ENCODE measurements at places on chromosomes 3 and 15.
A peak's percentile ranks its signal among the peaks of the same experiment; 100 is the strongest.

GRCh38 chr3:112653209-112653871, 12.4 kb upstream of the CCDC80 start:
- DNase-seq: peak; percentile 99

GRCh38 chr3:46923559-46924350, 46.2 kb downstream of the PTH1R start:
- DNase-seq: peak; percentile 21

DNA sequence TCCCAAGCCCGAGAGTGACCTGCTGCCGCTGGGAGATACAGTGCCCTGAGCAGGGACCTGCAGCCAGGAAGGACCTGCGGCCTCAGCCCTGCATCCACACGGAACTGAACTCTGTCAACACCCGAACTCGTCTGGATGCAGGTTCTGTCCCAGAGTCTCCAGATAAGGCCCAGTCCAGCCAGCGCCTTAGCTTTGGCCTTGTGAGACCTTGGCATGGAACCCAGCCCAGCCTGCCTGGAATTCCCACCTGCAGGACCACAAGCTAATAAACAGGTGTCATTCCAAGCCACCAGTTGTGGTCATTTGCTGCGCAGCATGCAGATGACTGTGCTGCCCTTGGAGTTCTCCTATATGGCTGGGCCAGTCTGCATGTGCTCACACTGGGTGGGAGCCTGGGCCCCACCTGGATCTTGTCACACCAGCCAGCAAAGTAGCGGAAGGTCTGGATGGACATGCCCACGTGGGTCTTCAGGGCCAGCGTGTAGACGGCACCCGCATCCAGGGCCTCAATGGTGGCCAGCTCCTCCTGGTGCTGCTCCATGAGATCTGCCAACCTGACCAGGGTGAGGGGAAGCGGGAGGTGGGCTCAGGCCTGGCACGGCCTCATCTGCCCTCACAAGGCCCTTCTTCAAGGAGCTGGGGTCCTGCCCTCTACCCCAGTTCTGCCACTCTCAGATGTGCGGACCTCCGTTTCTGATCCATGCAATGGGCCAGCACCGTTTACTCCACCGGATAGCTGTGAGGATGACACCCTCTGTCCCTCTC, 47.2 kb upstream of the SLC41A3 start:
- no peak for DNase-seq

GRCh38 chr3:87765256-87765655, 293.5 kb downstream of the CGGBP1 start:
- DNase-seq: no peak

DNA sequence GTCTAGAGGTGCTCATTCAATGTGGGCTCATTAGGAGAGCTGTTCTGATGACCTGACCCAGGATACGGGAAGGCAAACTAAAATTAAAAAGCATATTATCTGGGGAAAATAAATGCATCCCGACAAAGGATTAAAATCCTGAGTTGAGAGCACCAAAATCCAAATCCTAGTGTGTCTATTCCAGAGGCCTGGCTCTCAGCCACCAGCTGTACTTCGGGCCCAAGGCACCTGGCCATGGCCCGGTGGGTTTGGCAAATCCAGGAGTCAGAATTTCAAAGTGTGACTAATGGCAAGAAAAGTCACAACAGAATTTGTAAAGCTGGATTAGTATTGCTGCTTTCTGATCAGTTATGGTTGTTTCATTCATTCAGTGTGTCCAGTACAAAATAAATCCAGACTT, 2.6 kb upstream of the LYSMD4 start:
- peak; percentile 14 for DNase-seq

DNA sequence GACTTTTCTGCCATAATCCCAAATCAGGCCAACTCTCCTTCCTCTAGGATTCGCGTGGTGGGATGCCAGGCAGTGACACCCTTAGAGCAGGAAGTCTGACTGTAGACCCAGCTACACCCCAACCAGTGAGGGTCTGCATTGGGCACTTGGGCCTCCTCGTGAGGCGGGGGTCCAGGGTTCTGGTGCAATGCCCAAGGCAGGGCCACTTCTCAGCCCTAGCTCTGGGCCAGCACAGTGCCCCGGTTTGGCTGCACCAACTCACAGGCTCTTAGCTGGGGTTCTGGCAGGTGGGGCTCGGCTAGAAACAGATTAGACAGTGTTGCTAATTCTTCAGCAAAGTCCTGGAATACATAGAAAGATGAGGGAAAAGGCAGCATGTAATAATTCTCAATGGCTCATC, 12.7 kb downstream of the CDAN1 start:
- no peak for DNase-seq

- DNase-seq: no peak
These were observed 3.6 kb upstream of the RAB6B start for GRCh38 chr3:133899311-133899710.

GRCh38 chr3:12954891-12955650, 113.7 kb upstream of the RPL32 start:
- DNase-seq: peak; percentile 62

- peak; percentile 4 for DNase-seq
These were observed 626.4 kb upstream of the GOLIM4 start for GRCh38 chr3:168722091-168722490.

DNA sequence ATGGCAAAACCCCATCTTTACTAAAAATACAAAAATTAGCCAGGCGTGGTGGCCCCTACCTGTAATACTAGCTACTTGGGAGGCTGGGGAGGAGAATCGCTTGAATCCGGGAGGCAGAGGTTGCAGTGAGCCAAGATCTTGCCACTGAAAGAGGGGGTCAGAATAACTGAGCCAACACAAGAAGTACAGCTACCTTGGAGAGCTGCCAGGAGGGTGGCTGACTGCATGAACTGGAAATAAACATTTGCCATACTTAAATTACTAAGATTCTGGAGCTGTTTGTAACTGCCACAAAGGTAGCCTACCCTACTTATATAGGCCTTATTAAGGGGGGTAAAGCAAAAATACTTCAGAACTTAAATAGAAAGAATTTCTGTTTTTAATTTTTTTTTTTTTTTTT, 15.4 kb upstream of the PIK3CB start:
- DNase-seq: no peak

DNA sequence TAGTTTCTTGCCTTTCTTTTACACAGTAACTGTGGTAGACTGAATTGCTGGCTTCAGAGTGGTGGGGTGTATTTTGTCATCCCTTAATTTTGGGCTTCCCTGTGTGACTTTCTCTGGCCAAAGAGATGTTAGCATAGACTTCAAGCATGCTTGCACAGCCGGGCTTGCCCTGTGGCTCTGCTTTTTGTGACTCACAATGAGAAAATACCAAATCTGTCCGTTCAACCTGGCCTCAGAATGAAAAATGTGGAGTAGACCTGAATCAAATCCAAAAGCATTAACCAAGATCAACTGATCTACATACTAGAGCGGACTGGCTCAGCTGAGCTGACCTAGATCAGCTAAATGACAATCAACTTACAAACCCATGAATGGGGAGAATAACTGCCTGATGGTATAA, 51.4 kb downstream of the PLAAT1 start:
- no peak for DNase-seq

- DNase-seq: no peak
These were observed 198.8 kb upstream of the TTC14 start for GRCh38 chr3:180403156-180403555.

GRCh38 chr3:122377975-122378374, 5.1 kb downstream of the MIX23 start:
- no peak for DNase-seq

DNA sequence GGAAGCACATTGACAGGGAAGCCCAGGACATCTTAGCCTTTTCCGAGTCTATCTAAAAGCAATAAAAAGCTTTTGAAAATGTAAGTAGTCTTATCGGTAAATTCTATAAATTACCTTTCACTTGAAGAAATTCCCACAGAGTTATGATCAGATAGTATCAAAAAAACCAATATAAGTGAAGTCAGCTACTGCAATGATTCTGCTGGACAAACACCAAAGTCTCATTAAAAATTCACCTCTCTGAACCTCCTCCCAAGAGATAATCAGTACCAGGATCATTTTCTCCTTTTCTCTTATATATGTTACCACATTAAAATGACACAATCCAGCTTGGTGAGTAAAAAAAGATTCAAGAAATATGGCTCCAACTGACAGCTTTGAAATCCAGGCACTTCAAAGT, 69.2 kb downstream of the FRMD5 start:
- DNase-seq: no peak

DNA sequence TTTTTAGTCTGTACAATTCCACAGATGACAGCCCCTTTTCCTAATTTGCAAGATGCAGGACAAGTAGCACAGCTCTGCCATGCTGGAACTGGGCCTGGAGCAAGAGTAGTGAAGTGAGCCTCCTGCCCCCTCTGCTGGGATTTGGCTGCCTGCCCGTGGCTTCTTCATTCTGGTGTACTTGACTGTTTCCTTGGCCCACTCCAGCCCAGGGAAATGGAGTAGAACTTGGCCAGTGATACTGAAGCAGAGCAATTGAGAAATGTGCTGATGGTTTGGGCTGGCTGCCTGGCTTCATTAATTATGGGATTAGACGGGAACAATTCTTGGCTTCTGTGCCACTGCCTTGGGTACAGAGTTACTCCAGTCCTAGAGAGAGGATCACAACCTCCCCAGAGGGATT, 2.8 kb downstream of the GPD1L start:
- DNase-seq: peak; percentile 73

GRCh38 chr3:187290503-187290902, 1.0 kb downstream of the MASP1 start:
- DNase-seq: peak; percentile 61

DNA sequence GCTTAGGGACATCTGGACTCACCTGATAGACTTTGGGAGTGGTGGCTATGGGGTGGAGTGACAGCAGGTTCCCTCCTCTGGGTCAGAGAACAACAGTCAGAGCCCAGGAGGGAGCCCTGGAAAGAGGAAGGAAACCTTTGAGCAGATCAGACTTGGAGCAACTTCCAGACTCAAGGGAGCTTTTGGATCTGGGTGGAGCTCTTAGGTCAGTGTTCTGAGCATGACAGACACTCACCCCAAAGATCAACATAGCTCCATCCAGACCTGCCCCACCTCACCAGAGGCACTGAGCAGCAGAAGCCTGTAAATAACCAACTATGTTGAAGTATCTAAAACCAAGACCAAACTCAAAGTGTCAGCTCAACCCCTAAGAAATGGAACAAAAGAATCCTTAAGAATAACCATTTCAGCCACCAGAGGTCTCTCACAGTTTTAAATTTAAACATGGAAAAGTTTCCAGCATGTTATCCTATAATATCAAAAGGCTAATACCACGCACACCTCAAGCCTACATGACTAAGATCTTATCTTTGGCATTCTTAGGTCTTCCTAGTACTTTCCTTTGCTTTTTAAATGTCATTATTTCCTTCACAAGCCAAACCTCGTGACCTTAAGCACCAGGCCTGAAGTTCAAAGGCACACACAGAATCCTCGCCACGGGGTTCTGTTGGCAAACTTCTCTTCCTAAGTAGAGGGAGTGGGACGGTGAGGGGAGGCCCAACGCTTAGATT, 56.4 kb downstream of the UMPS start:
- DNase-seq: peak; percentile 53

GRCh38 chr3:197376735-197377555, 78.5 kb upstream of the DLG1 start:
- no peak for DNase-seq

GRCh38 chr3:17138246-17139039, 253.7 kb downstream of the PLCL2 start:
- DNase-seq: no peak

DNA sequence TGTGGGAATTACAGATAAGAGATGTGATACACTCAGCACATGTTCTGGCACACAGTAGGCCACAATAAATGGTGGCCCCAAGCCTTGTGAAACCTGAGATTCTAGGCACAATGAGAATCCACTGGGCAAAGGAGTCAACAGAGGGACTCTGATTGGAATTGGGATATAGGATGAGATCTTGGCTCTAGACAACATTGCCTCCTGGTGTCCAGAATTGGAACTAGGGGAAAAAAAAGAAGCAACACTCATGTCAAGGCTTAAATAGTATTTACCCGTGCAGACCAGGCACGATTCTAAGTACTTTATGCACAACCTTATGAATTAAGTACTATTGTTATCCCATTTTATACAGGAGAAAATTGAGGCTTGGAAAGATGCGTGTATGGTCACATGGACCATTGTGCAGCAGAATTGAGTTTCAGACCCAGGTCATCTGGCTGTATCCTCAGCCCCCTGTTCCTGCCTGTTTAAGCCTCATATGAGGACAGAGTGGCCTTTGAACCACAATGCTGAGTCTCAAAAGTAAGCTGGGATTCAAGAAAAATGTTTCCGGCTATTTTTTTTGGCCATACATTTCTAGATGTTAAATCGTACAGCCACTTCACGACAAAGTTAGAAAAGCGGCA, 124.8 kb downstream of the SV2B start:
- peak; percentile 24 for DNase-seq
